Stimulated activated CD4-positive, alpha-beta T cell treated with anti-CD3 and anti-CD28 coated beads, Interleukin-4, amount 100 ng/mL, for 4 hours (primary cell): ENCODE measurements at places on chromosomes 4 and X.

GRCh38 chr4:1052231-1052671 is 40.8 kb downstream of the FGFRL1 start:
- DNase-seq = no peak

- DNase-seq = no peak
Measured at GRCh38 chrX:40298572-40299479, 201.1 kb upstream of the BCOR start.

- DNase-seq = no peak
Measured at GRCh38 chr4:107562316-107562715, 157.7 kb downstream of the PAPSS1 start.

DNA sequence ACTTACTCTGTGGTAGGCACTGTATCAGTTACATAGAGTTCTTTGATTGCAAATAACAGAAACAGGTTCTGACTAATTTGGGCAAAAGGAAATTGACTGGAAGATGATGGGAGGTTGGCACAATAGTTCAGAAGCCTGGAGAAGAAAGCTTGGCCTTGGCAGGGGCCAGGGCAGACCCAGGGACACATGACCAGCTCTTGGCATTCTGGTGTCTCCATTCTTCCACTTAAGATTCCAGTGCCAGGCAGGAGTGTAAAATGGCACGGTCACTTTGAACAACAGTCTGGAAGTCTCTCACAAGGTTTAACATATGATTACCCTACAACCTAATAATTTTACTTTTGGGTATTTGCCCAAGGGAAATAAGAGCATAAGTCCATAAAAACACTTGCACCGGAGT is 175.9 kb downstream of the BCOR start:
- no peak for DNase-seq

DNA sequence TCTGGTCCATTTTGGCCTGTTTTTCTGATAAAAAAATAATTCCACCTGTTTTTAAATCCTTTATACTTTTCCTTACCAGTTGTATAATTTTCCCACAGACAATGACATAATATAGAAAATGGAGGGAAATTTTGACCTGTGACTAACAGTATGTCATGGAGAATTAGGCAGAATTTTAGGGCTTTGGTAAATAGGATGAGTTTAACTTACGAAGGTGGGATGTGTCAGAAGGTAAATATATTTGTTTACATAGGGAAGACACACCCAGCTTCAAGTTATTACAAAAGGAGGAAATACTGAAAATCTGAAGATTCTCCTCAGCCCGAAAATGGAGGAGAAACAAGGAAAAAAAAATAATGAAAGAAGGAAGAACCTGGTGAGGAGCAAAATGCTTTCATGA is 64.6 kb upstream of the PPP3CA start:
- DNase-seq = no peak

- DNase-seq = no peak
Measured at GRCh38 chr4:160257318-160257717, 1154.4 kb downstream of the RAPGEF2 start.

DNA sequence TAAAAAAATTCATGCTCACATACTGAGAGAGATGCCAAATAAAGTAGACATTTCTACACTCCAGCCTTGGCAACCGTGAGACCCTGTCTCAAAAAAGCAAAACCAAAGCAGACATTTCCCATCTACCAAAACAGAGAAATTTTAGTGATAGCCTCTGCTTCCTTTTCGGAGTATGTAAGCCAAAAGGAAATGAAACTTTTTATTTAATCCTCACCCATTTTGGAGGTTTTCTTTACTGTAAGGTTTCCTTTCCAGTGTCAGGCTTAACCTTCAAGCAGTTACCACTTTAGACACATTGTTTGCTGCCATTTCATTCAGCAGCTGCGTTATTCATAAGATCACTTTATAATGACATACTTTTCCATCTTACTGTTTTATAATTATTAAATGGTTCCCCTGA is 15.9 kb downstream of the ADD1 start:
- no peak for DNase-seq

DNA sequence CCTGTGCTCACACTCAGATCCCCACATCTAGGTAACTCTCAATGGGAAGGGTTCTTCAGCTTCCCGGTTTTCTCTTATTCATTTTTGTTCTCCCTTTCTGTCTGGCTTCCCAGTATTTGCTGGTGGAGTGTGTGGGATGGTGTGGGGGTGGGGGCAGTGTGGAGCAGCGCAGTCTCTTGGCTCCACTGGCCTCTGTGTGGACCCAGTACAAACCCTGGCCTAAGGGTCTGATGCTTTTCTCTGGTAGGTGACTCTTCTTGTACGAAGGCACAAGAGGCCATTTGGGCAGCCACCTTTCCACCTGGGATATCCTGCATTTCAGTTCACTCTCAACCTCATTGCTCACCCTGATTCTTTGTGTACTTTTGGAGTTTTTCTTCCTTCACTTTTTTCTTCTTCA is 71.3 kb downstream of the NBDY start:
- no peak for DNase-seq

DNA sequence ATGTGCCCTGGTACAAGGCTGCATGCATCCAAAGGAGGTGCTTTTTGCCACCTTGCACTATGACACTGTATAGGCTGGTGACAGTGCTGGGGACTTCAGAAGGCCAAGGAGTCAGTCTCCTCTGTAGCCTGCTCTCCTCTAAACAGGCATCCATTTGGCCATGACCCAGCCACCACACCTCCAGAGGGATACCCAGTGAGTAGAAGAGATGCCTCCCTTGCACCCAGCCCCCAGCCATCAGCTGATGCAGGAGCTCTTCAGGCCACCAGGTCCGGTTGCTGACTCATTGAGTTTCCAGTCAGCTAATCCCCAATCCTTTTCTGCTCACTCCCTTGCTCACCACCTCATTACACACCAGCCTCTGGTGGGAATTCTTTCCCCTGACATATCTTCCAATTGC is 99.8 kb downstream of the PJA1 start:
- no peak for DNase-seq

DNA sequence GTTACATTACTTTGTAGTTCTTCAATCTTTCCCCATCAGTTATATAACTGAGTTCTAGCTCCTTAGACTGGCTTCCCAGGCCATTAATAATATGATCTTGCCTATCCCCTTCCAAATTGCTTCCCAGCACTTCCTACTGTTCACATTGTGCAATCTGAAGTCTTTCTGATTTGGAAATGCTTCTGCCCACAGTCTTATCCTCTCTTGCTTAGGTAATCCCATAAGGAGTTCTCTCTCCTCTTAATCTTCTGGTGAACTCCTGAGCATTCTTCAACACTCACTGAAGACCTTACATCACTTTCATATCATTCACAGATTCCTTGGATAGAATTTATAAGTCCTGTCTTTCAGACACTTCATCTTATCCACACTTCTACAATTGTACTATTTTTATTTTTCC is 132.7 kb upstream of the TTC29 start:
- no peak for DNase-seq

GRCh38 chrX:37745835-37746217 is 34.0 kb upstream of the CYBB start:
- no peak for DNase-seq

DNA sequence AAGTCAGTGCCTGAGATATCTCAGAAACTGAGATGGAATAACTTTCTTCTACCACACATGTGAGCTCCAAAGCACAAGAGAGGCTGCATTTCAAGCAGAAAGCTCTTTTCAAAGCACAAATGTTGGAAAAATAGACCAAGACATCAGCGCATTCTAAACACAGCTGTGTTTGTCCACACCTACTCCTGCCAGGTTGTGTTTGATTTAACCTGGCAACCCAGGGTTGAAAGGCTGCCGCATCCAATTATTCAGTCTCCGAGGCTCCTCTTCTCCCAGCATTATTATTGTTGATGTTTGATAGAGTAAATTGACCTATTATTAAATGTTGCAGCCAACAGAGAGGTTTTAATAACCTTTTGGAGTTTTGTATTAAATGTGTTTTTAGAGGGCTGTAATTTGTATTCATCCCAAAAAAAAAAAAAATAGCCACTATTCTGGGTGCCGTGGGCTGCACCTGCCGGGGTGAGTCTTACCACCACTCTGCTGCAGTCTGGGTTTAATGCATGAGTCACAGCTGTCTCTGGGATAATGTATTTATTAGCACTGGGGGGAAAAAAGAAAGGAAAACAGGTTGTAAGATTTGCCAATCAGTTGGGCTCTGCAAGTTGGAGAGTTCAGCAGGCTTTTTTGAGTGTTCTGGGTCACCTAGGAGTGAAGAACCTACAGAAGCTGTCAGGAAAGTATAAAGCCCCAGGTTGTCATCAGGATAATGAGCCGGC is 105.2 kb upstream of the NOCT start:
- DNase-seq = no peak

- DNase-seq = no peak
Measured at GRCh38 chrX:153644356-153645125, 2.5 kb upstream of the DUSP9 start.

GRCh38 chr4:75495476-75495875 is 18.7 kb downstream of the RCHY1 start:
- no peak for DNase-seq

DNA sequence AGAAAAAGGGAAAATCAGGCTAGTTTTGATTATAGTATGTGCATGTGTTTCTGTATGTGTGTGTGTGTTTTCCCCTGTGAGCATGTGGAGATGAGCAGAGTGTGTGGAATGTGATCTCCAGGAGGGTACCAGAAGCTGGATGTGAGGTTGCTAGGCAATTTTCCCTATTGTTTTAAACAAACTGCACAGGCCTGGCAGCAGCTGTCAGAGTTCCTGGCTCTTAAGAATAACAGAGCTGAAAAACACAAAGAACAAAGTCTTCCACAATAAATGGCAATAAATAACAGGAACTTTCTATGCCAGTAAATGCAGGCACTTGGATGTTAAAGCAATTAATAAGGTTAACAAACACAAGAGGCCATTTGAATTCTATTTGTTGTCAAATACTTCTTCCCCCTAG is 344.6 kb upstream of the CTSO start:
- no peak for DNase-seq

DNA sequence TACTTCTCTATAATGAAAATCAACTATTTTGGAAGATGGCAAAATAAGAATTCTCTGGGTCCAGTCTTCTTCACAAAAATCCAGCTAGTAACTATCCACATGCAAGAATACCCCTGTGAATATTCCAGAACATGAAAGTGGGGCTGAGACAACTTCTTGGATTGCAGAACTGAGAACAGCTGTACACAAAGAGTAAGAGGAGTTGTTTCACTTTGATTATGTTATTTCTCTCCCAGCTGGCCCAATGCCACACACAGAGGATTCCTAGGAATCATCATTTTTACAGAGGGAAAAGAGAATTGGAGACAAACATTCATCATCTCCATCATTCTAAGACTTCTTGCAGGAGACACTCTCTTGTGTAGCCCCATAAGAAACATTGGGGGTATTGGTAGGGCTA is 782.2 kb upstream of the LCORL start:
- DNase-seq = no peak

DNA sequence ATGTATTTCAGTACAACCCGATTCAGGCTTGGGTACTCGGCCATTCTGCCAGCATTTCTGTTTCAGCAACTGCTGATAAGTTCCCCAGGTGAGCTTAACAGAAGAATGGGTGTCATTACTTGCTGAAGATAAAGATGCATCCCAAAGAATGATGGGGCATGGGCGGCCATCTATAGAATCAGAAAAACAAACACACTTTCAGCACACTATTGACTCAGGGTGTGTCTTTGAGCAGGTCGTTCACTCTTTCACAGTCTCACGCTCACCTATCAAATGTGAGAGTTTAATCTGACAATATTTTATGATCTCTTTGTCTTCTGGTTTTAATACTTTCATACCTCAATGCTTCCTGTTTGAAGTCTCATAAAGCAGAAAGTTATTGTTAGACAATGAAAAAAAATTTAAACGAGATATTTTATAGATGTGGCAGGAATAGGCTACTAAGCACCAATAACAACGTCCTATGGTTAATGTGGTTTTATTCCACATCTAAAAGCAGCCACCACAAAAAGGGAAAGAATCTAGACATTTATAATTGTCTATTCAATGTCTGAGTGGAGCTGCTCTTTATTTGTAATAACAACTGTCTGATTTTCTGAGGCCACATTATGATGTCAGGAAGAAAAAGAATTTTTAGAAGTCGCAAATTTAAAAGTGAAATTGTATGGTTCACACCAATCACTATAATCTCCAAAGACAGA is 17.0 kb downstream of the GASK1B start:
- DNase-seq = no peak

DNA sequence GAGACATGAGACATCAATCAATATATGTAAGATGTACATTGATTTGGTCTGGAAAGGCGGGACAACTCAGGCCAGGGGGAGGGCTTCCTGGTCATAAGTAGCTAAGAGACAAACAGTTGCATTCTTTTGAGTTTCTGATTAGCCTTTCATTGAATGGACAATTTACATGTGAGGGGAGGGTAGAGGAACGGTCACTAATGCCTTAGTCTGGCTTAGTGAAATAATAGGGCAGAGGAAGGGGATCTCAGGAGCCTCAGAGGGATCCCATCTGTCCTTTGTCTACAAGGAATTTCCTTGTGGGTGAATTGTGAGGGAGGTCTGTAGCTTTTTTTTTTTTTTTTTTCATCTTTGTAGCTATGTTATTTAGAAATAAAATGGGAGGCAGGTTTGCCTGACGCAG is 88.3 kb downstream of the GK start:
- DNase-seq = no peak

DNA sequence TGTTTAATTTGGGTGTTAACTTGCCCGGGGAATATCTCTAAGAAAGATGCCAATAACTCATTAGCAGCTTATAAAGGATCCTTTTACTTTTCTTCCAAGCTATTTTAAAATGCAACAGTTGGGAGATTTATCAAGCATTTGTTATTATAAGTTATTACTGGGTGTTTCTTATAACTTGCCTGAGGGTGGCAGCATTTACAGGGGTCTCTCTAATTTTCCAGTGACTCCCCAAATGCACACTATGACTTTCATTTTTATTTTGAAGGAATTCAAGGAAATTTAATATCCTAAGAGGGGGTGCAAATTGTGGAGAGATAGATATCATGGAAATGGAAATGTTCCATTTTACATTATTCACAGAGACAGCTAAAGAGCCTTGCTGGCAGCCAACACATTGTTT is 138.0 kb downstream of the PDGFRA start:
- DNase-seq = no peak

- DNase-seq = no peak
Measured at GRCh38 chr4:9947168-9948062, 73.9 kb downstream of the SLC2A9 start.

DNA sequence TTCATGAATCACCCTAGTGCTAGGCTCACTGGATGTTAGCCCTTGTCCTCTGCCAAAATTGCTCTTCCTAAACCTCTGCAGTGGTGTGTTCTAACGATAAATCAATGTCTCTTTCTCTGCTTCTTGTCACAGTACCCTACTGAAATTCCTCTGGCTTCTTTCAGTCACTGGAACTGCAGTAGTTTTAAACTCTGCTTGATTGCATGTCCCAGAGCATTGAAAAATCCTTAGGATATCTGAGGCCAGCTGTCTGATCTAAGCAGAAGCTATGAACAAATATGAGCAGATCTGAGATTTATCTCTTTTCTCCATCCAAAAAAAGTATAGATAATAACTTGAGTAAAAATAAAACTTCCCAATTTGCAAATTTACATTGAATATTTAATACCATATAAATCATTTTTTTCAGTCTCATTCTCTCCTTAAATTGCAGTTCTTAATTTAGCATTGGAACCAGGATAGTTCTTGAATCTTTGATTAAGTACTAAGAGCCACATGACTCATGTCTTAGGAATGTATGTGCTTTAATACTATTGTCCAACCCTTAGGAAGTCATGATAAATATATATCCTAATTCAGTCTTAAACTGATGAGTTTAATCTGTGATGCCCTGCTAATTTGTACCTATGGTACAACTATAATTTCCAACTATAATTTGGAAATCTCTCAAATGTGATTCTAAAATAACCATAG is 169.7 kb downstream of the PDHA2 start:
- no peak for DNase-seq
